ENCODE measurements at places on chromosomes 2 and 18.

DNA sequence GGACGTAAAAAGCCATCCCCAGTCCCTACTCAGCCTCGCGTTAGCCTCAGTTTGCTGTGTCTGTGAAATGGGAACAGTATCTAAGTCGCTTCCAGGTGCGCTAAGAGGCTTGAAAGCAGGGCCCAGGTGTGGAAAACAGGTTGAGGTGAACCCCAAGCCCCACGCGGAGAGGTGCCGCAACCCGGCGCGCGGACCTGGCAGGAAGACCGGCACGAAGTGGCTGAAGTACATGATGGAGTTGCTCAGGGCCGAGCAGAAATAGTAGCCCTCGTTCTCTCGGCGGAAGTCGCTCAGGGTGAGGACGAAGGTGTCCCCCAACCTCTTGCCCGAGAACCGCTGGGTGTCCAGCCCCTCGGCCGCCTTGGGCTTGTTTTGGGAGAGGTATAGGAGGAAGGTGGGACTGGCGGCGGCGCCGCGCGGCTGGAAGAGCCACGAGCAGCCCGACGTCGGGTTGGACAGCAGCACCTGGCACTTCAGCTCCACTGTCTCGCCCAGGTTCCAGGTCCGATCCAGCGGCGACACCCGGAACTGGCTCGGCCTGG is 508 bp downstream of the CD8A start:
- DNase-seq = no peak

GRCh38 chr2:182542501-182543258 is 115.8 kb upstream of the PDE1A start:
- no peak for DNase-seq

DNA sequence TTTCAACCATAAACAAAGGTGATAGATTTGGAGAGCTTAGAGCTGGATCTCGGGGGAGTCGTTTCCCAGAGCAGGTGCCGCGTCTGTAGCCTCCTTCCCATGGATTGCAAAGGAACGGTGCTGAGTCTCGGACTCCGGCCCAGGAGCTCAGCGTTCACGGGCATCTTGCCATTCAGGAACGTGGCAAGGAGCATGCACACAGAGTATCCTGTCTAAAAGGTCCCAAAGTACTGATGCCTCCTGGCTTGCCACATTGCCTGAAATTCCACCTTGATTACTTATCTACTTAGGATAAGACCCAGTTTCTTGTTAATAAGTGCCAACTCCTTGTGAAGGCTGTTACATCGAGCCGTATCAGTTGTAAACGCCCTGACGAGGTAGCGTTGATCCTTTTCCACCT is 197.8 kb upstream of the MYT1L start:
- no peak for DNase-seq

DNA sequence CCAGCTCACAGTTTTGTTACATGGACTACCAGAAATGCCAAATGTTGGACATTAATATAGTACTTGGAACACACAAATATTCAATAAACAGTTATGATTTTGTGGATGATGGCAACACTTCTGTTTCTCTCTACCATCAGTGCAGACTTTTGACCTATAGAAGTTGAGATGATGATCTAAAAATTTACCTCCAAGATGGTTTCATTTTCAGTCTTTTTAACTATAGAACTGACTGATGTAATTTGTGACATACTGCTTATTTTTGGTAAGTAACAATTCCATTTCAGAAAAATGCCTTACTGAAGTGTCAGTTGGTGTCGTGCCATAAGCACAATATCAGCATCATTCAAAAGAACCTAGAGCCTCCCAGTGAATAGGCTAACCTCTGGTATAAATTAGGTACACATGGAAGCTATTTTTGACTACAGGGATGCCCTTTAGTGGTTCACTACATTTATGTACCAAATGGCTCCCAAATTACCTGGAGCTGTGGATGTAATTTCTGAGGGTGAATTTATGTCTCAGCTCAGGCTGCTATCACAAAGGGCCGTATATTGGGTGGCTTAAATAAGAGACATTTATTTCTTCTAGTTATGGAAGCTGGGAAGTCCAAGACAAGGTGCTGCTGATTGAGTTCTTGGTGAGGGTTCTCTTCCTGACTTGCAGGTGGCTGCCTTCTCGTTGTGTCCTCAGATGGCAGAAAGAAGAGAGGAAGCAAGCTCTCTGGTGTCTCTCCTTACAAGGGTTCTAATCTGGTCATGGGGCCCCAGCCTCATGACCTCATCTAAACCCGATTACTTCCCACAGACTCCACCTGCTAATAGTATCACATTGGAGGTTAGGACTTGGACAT is 66.5 kb downstream of the ALPK2 start:
- DNase-seq = no peak

DNA sequence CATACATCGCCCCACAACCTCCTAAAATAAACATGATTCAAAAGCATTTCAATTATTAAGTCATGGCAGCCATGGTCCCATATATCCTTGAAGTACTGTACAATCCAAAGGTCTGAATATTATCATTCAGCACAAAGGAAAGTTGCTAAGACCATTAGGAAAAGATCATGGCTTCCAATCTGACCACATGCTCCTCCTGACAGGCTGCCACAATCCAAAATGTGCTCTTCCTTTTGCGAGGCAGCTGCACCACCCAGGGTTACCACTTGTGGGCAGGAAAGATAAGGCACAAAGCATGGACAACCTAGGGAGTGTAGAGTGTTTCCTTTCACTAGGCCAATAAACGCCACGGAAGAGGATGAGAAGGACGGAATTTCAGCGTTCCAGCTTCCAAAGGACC is 5.4 kb downstream of the BOLA3 start:
- no peak for DNase-seq

DNA sequence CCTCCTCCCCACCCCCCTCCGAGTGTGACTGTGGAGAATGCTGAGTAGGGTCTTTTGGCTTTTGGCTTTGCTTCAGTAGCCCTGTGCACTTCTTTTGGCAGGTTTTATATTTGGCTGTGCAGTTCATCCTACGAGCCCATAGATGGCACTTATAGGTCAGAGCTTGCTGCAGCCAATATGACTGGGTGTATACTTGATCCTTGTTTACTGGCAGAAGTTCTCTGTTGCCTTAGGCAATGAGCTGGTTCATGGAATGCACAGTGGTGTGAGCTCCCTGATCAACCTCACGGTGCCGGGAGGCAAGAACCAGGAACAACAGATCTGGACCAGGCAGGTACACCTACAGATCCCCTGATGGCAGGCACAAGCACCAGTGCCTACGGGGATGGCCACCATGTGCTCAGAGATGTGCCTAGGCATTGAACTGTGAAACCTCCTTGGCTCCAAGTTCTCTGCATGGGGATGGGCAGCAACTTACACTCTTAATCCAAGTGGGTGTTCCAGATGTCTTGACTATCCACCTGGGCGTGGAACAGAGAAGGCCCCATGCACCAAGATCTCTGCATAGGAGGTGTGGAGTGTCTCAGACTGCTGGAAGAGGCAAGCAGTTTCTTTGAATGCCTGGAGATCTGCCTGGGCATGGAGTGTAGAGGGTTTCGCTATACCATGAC is 190.4 kb downstream of the KIAA1328 start:
- no peak for DNase-seq

- no peak for DNase-seq
Measured at GRCh38 chr18:64131314-64131713, 17.6 kb downstream of the LINC00305 start.

DNA sequence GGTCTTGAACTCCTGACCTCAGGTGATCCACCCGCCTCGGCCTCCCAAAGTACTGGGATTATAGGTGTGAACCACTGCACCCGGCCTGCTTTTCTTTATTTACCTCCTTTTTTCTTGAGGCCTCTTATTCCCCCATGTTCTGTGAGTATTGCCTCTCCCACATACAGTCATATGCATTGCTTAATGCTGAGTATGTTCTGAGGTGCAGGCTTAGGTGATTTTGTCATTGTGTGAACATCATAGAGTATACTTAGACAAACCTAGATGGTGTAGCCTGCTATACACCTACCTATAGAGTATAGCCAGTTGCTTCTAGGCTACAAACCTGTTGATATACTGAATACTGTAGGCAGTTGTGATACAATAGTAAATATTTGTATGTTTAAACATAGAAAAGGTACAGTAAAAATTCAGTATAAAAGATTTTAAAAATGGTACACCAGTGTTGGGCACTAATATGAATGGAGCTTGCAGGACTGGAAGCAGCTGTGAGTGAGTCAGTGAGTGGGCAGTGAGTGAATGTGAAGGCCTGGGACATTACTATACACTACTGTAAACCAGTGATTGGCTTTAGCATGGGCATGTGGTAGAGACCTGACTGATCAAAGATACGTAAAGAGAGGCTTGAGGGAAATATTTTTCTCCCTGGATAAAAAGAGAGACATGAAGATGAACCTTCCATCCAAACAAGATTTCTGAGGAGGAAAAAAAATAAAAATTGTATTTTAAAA is 17.6 kb downstream of the SLC39A10 start:
- no peak for DNase-seq

DNA sequence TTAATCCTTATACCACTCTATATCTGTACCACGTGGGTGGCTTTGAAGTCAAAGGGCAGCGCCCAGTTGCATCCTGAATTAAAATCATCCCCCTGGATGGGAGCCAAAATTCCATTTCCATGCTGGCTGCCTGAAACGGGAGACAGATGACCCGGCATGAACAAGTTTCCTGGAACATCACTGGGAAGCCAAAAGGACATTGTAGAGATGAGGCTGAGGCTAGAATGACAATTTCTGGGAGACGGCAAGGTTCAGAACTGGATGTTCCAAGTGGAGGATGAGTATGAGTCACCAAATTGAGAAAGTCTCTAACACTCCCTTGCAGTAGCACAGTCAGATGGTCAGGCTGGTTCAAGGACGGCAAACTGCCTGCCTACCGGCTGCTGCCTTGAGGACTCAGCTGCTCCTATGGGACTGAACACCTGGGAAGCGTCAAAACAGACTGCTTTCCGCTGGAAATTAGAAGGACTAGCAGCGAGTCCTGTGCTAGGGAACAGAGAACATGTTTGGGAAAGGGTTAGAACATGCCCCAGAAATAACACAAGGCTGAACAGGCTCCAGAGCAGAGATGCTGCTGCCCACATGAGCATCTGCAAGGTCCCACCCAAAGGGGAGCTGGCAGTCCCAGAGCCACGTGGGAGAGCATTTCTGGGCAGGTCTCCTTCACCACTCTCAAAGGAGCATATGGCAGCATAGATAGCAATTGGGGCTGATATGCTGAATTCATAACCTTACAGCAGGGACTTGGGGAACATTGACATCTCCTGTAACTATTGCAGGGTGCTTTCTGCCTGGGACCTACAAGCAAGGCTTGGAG is 32.0 kb downstream of the YPEL5 start:
- peak; percentile 16 for DNase-seq

- DNase-seq = no peak
Measured at GRCh38 chr2:56770490-56770889, 586.7 kb downstream of the CCDC85A start.

- no peak for DNase-seq
Measured at GRCh38 chr18:12686100-12686499, 16.4 kb downstream of the CEP76 start.

- DNase-seq = no peak
Measured at GRCh38 chr2:43001055-43001378, 208.6 kb upstream of the HAAO start.

DNA sequence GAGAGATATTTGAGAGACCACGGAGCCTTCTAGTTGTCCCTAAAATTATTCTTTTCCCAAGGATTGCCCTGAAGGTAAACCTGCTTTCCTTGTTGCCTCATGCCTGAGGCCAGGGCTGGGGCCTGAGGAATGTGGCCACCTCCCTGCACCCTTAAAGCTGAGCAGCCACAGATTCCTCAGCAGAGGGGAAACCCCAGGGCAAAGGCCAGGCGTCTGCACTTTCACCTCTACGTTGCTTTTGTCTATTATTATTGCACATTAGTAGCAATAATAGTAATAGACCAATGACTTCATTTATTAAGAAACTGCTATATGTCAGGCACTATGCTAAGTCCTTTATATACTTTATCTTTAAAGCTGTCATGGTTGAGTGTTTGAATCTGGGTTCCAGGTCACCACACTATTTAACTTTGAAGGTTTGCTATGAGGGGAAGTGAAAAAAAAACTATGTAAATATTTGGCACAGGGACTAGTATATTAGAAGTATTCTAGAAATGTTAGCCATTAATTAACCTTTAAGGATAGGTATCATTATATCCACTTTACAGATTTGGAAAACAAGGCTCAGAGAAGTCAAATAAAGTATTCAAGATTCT is 104.2 kb downstream of the LRRC30 start:
- DNase-seq = no peak

DNA sequence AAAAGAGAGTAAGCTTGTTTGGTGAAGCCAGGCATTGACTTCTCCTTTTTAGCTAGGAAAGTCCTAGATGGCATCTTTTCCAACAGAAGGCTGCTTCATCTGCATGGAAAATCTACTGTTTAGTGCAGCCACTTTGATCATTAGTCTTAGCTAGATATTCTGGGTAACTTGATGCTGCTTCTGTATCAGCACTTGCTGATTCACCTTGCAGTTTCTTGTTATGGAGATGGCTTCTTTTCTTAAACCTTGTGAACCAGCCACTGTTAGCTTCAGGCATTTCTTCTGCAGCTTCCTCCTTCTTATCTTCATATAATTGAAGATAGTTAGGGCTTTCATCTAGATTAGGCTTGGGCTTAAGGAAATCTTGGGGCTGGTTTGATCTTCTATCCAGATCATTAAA is 639.7 kb downstream of the TDRD15 start:
- DNase-seq = no peak

- DNase-seq = no peak
Measured at GRCh38 chr2:9095690-9096089, 92.2 kb upstream of the MBOAT2 start.

DNA sequence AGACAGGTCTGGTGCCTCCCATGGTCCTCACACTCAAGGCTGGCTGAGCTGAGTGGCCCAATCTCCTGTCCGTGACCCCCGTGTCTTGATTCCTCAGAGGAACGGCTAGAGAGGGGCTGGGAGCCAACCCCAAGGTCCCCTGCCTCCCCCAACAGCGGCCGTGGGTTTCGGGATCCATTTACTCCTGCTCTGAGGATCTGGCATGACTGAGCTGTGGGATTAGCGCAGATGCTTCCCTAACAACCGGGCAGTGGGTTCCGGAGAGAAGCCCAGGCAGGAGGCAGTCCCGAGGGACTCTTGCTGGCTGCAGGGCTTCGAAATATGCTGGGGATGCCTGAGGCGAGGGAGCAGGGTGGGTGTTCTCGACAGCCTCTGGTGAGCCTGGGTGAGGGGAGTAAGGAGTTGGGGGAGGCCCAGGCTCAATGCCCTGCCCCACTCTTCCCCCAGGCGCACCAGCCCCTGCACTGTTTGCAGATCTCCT is 18.9 kb downstream of the GPR35 start:
- no peak for DNase-seq
